ENCODE measurements at places on chromosomes 7 and 10.

DNA sequence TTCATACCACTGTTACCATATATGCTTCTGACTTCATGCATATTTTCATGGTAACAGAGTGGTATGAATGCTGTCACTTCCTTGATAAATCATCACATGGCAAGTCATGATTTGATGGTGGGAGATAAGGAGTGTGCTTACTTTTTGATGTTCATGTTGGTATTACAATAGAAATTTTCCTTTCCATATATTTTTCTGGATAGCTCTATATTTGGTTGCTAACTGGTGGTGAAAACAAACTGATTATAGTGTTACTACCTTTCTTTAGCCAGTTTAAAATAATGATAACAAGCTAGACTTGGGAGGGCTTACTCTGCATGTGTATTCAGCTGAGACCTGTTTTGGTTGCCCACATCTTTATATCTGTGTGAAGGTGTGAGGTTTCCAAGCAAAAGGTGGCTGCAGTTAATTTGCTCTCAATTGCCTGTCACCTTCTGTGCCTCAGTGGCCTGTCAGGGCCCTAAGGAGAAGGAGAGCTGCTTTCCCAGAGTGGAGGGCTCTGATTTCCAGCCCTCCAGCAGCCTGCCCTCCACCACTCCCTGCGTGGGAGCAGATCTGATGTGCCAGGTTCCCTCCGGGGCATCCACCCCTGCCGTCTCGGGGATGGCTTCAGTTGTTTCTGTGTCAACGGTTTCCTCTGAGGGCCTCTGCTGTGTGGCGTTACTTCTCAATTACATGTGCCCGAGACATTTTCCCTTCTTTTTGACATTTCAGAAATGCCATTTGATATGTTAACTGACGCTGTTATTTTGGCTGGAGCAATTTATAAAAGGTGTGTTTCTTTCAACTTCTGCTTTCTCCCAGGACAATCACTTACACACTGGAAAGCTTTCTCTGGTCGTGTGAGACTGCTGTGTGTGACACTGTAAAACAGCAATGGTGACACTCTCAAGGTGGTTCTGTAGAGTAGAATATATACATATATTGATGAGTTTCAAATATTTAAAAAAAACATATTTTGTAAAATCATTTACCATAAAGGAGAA is 107.7 kb upstream of the KLF6 start:
- DNase-seq, result no peak

DNA sequence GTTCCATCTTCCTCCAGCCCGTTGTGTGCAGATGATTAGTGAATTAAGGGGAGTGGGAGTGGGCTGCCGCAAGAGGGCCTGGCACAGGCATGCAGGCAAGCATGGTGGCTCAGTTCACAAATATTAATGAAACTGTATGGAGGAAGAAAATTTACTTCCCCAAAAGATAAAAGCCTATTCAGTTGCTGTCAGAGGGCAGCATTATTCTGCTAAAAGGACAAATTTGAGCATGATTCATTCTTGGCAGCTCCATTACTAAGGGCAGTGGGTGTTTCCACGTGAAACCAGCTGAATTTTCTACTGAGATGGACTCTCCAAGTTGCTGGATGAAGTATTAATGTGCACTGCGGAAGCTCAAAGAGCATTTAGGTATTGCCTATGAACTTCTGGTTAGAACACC is 90.9 kb upstream of the WDR11 start:
- DNase-seq, result no peak

DNA sequence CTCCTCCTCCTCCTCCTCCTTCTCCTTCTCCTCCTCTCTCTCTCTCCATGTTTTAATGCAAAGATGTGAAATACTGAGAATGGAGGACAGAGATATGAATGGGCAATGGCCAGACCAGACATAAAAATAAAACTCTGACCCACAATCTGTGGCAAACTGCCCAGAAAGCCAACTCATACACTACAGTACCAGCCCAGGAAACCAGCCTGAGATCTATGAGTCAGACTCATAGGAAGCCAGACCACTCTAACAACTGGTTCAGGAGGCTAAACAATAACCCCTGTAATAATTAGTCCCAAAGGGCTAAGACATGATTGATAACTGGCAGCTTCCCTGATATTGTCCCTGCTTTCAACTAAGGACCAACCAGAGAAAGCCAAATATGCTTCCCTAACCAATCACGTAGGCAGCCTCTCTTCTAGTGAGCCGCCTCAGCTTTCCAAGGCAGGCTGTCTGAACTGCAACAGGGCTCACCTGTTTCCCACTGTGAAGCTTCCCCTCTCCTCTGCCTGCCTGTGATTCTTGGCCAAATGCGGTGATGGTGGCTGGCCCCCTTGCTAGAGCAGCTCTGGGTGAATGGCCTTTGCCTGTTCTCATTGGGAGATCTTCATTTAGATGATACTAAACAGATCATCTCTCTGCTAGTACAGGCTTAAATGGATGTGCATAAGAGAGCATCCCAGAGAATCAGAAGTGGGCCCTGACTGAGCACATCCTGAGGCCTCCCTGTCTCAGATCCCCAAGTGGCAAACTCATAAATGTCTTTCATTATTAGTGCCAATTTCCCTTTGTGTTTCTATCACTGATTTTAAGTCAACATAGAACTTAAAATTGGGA is 817.6 kb downstream of the TNS3 start:
- DNase-seq, result no peak

DNA sequence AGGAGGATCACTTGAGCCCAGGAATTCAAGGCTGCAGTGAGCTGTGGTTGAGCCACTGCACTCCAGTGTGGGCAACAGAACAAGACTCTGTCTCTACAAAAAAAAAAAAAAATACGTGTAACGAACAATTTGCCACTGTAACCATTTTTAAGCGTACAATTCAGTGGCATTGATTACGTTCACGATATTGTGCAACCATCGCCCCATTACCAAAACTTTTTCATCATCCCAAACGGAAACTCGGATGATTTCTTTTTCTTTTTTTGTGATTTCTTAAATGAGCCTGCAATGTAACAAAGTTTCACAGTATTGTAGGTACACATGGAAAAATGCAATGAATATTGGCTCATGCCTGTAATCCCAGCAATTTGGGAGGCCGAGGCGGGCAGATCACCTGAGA is 9.5 kb downstream of the GRIFIN start:
- no peak for DNase-seq

GRCh38 chr7:67371429-67372305 is 375.0 kb downstream of the TYW1 start:
- peak; percentile 1 for DNase-seq
